ENCODE measurements at places on chromosomes 1 and 21. TPM values are rescaled to one million over a fixed set of nuclear protein-coding genes. Genes with fewer than 3 reads are reported as not detected.

DNA sequence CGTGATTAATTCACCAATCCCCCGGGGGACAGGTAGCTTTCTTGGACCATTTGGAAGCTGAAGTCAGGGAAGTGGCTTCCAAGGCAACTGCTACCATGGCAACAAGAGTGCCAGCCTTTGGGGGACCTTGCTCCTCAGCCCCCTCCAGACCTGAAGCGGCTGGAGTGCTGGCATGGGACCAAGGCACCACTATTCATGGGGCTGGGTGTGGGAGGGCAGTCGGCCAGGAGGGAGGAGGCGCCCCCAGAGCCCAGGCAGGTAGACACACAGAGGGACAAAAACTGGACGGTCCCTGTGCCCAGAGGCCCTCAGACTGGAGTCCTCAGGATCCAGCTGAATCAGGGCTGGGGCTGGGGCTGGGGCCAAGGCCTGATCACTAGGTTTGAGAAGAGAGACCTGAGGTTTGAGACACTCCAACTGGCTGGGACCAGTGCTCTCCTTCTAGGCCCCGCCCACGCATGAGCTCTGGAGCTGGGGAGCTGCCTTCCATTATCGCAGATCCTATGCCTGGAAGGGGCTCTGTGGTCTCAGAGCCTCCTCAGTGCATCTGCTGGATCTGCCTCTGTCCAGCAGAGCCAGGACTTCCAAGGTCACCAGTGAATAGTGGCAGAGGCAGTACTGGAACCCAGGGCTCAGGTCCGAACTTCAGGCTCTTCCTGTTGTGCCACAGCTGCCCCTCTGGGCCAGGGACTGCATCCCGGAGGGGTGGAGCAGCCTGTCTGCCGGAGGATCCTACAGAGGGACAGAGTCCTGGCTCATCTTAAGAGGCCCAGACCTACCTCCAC, 3.3 kb upstream of the KNCN start:
- peaks cover 12% of the 10 kb centered on the region for H3K36me3 ChIP-seq
- no peaks in the 10 kb centered on the region for H3K4me1 ChIP-seq
- DNase-seq = no peak

GRCh38 chr1:168178227-168178637, 530 bp upstream of the TIPRL start:
- H3K27me3 ChIP-seq = no peaks in the 10 kb centered on the region
- no peaks in the 10 kb centered on the region for H3K36me3 ChIP-seq
- no peak overlapping the region for H3K4me3 ChIP-seq

DNA sequence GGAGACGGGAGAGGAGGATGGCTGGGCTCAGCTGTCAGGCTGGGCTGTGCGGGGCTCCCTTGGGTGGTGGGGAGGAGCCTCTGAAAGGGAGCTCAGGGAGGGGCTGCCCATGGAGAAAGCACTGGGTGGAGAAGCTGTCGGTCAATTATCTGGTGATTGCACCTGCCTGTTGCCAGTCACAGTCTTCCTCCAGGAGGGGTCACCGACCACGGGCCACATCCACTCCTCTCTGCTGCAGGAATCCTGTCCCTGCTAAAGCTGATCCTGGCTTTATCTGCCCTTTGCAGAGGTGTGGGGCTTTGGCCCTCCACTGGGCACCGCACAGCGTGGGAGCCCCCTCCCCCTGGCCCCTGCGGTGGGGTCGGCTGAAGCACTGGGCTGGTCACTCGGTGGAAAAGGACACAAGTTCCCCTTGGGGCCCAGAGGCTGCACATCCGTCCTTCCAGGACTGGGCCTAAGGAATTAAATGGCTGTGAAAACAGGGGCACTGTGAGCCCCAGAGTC, 21.8 kb upstream of the COL18A1 start:
- H3K4me3 ChIP-seq = no peak overlapping the region
- no peaks in the 10 kb centered on the region for H3K36me3 ChIP-seq
- DNase-seq = no peak
- H3K27me3 ChIP-seq = no peaks in the 10 kb centered on the region
- peaks cover 36% of the 10 kb centered on the region for H3K4me1 ChIP-seq

- no peaks in the 10 kb centered on the region for H3K4me1 ChIP-seq
- DNase-seq = no peak
- peaks cover 40% of the 10 kb centered on the region for H3K27me3 ChIP-seq
Observed at GRCh38 chr1:37622131-37622530, 12.6 kb downstream of the RSPO1 start.

DNA sequence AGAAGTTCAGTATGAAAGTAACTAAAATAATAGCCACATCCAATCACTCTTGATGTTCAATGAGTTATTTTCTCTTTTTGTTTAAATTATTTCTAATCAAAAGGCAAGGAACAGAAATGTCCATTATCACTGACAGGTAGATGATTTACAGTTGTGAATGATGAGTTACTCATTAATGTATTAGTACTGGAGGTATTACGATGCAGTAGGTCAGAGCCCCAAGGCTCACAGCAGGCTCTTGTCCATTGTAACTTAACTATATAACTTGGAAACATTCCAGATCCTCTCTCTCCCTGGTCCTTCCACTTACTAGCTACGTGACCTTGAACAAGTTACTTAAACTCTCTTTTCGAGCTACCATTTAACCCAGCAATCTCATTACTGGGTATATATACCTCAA, 39.5 kb downstream of the CRB1 start:
- H3K36me3 ChIP-seq = no peaks in the 10 kb centered on the region
- no peak overlapping the region for H3K4me3 ChIP-seq
- H3K27me3 ChIP-seq = no peaks in the 10 kb centered on the region
- peaks cover 3% of the 10 kb centered on the region for H3K4me1 ChIP-seq
- no peak for DNase-seq
- no peak overlapping the region for H3K27ac ChIP-seq

- peak overlapping the region; percentile 86 for H3K4me3 ChIP-seq
- H3K27me3 ChIP-seq = peaks cover 45% of the 10 kb centered on the region
- peaks cover 30% of the 10 kb centered on the region for H3K4me1 ChIP-seq
- DNase-seq = no peak
Observed at GRCh38 chr1:101237229-101237837, 514 bp downstream of the S1PR1 start.

GRCh38 chr1:165635329-165635728, 4.3 kb downstream of the MGST3 start:
- H3K27me3 ChIP-seq = no peaks in the 10 kb centered on the region
- H3K4me1 ChIP-seq = peaks cover 36% of the 10 kb centered on the region
- H3K4me3 ChIP-seq = no peak overlapping the region
- H3K27ac ChIP-seq = no peak overlapping the region

GRCh38 chr1:59730302-59730701, 84.4 kb upstream of the HOOK1 start:
- H3K4me1 ChIP-seq = peaks cover 44% of the 10 kb centered on the region
- no peak overlapping the region for H3K4me3 ChIP-seq
- no peak for DNase-seq

DNA sequence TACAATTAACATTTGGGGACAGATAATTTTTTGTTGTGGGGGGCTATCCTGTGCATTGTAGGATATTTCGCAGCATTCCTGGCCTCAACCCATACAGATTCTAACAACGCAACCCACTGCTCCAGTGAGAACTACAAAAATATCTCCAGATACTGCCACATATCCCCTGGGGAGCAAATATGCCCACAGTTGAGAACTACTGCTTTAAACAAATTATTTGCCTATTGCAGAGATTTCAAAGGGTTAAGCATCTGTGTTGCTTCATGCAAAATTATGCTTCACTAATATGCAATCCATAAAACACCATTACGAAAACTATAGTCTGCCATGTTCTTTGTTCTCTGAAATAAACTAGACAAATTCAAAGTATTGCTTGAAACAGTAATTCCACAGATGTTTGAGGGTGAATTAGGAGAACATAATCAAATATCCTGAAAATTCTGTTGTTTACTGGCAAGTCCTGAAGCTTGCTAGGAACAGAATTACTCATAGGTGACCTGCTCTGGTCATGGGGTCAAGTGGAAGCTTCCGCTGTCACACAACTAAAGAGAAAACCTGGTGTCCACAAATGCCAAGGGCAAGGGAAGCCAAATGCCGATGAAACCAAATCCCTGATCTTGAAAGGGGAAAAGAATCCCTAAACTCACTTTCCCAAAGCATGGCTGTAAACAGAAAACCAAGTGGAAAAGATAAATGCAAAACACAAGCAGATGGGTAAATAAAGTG, 149.4 kb downstream of the RERE start:
- DNase-seq = no peak
- peak overlapping the region; percentile 40 for H3K27ac ChIP-seq
- H3K4me3 ChIP-seq = no peak overlapping the region
- H3K27me3 ChIP-seq = no peaks in the 10 kb centered on the region
- peaks cover 16% of the 10 kb centered on the region for H3K4me1 ChIP-seq

DNA sequence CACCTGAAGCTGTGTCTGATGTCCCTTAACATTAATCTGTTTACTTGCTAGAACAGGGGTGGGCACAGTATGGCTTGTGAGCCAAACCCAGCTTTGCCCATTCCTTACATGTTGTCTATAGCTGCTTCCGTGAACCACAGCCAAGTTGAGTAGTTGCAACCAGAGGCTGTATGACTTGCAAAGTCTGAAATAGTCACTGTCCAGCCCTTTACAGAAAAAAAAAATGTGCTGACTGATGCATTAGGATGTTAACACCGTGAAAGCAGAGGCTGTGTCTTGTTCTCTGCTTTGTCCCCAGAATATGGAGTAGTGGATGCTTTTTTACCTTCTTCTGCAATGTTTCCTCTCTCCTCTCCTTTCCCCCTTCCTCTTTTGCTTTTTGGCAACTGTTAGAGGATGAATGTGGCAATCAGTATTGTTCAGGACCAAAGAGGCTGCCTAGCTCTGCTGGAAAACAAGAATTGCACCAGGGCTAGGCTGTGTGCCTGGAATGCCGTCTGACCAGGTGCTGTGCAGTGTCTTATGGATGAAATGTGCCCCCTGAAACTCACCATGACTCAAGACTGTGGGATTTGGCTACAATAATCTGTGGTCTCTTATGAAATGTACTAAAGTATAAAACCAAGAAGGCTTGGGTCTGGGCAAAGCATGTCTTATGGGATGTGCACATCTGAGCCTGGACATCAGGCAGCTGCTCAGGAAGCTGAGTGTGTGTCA, 79.6 kb upstream of the GCLM start:
- H3K36me3 ChIP-seq = peaks cover 2% of the 10 kb centered on the region
- no peaks in the 10 kb centered on the region for H3K27me3 ChIP-seq
- peaks cover 33% of the 10 kb centered on the region for H3K4me1 ChIP-seq

DNA sequence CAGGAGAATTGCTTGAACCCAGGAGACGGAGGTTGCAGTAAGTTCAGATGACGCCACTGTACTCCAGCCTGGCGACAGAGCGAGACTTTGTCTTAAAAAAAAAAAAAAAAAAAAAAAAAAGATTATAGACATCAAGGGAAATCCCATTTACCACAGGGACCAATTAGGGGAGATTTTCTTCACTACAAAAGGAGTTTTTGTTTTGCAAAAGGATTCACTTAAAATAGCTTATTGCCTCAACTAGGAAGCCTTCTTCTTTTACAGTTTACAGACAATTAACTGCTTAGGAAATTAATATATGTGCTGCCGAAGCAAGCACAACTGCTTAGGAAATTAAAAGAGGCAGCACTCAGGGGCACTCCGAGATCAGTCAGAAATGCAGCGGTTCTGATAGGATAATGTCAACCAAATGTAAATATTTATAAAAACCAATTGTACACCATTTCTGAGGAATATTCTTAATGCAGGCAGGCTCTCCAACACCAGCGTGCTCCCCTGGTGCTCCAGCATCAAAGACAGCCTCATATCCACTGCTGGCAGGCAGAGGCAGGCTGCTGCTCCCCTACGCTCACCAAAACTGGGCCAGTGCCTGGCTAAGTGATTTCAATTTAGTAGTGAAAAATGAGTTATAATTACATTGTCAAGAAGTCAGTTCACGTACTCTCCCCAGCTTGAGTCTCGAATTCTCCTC, 107.9 kb upstream of the RAB4A start:
- H3K4me1 ChIP-seq = no peaks in the 10 kb centered on the region
- H3K36me3 ChIP-seq = no peaks in the 10 kb centered on the region
- no peak overlapping the region for H3K4me3 ChIP-seq
- peaks cover 40% of the 10 kb centered on the region for H3K27me3 ChIP-seq
- H3K27ac ChIP-seq = no peak overlapping the region

DNA sequence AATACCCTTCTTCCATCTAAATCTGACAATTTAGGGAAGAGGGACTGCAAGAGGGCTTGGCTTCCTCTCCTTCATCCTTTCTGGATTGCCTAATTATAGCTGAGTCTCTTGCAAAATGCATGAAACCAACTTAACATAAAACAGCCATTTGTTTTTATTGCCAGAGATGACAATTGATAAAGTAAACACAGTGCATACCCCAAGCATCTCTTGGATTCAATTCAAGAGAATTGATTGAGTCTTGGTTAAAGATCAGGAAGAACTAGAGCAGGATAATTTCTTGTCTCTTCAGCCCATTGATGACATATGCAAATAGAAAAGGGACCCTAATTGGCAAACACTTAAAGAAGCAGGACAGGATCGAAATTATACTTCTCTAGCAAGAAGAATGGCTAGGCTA, 617.1 kb upstream of the PTBP2 start:
- H3K27ac ChIP-seq = no peak overlapping the region
- DNase-seq = no peak
- no peaks in the 10 kb centered on the region for H3K4me1 ChIP-seq
- H3K36me3 ChIP-seq = no peaks in the 10 kb centered on the region
- no peak overlapping the region for H3K4me3 ChIP-seq

GRCh38 chr1:6580593-6581409, 1.0 kb downstream of the ZBTB48 start:
- no peaks in the 10 kb centered on the region for H3K27me3 ChIP-seq
- DNase-seq = no peak
- H3K36me3 ChIP-seq = peaks cover 3% of the 10 kb centered on the region
- peak overlapping the region; percentile 93 for H3K4me3 ChIP-seq
- peaks cover 29% of the 10 kb centered on the region for H3K4me1 ChIP-seq

GRCh38 chr21:31310750-31311149, 33.3 kb downstream of the TIAM1 start:
- H3K36me3 ChIP-seq = no peaks in the 10 kb centered on the region
- DNase-seq = no peak
- H3K27ac ChIP-seq = no peak overlapping the region
- no peaks in the 10 kb centered on the region for H3K27me3 ChIP-seq
- peaks cover 11% of the 10 kb centered on the region for H3K4me1 ChIP-seq
- H3K4me3 ChIP-seq = no peak overlapping the region

- DNase-seq = no peak
- no peak overlapping the region for H3K4me3 ChIP-seq
- H3K36me3 ChIP-seq = peaks cover 9% of the 10 kb centered on the region
- no peak overlapping the region for H3K27ac ChIP-seq
Observed at GRCh38 chr21:41745026-41745820, 21.6 kb downstream of the RIPK4 start.

DNA sequence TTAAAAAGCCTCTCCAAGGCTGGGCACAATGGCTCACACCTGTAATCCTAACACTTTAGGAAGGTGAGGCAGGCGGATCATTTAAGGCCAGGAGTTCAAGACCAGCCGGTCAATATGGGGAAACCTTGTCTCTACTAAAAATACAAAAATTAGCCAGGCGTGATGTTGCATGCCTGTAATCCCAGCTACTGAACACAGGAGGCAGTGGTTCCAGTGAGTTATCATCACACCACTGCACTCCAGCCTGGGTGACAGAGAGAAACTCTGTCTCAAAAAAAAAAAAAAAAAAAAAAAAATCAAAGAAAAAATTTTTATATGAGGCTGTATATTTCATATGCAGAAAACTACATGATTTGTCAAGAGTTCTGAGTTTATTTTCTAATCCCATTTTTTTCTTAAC, 1107.1 kb upstream of the TMPRSS15 start:
- no peaks in the 10 kb centered on the region for H3K36me3 ChIP-seq
- no peak overlapping the region for H3K27ac ChIP-seq
- H3K4me3 ChIP-seq = no peak overlapping the region

The TNFRSF1B gene
- total RNA-seq = 7.4 TPM

The ZBTB37 gene
- total RNA-seq = 15.0 TPM

The BACE2 gene
- 49.5 TPM for total RNA-seq

The ANKRD35 gene
- total RNA-seq = not detected

The HSPG2 gene
- total RNA-seq = 230 TPM

The C1orf185 gene
- total RNA-seq = not detected

The S100A7A gene
- total RNA-seq = not detected

The TRIM58 gene
- 1.5 TPM for total RNA-seq
